Myocyte (in vitro differentiated cells): ENCODE measurements at places on chromosomes 3 and 15.

GRCh38 chr15:100733101-100733842 is 130.9 kb downstream of the ASB7 start:
- DNase-seq: peak; percentile 69

DNA sequence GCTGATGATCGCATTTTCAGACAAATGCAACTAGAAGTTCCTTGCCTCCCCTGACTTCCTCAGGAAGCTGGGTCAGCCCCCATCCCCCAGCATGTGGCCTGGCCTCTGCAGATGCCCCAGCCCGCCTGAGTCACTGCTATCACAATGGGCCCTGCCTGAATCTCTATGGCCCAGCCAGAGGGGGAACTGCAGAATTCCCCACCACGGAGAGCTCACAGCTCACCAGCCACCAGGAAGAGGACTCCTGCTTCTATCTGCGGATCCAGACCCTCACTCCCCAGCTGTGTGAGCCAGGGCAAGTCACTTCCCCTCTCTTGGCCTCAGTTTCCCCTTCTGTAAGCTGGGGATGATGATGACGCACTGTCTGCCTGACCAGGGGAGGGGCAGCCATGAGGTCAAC is 6.9 kb downstream of the PLXND1 start:
- peak; percentile 59 for DNase-seq

DNA sequence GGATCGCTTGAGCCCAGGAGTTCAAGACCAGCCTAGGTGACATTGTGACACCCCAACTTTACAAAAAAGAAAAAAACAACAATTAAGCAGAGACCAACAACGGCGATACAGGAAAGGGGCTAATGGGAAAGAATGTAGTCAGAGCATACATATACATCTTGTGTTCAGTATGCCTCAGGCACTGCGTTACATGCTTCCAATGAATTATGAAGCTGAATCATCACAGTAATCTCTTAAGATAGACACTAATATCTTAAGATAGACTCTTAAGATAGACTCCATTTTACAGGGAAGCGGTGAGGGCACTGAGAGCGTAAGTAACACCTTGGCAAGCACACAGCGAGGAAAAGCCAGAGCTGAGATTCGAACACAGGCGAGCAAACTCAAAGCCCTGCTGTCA is 6.1 kb upstream of the LDHAL6B start:
- DNase-seq: no peak

- no peak for DNase-seq
These were observed 7.3 kb downstream of the MTMR10 start for GRCh38 chr15:30984118-30984517.

- DNase-seq: peak; percentile 68
These were observed 329.8 kb upstream of the RASGRP1 start for GRCh38 chr15:38894243-38894948.

GRCh38 chr3:193665370-193665989 is 72.5 kb downstream of the OPA1 start:
- DNase-seq: peak; percentile 29

- DNase-seq: no peak
These were observed 4.1 kb downstream of the FOXP1 start for GRCh38 chr3:71579326-71579934.

GRCh38 chr3:152772674-152773225 is 62.2 kb upstream of the P2RY1 start:
- DNase-seq: no peak

GRCh38 chr15:73617301-73617831 is 15.8 kb downstream of the NPTN start:
- peak; percentile 62 for DNase-seq

DNA sequence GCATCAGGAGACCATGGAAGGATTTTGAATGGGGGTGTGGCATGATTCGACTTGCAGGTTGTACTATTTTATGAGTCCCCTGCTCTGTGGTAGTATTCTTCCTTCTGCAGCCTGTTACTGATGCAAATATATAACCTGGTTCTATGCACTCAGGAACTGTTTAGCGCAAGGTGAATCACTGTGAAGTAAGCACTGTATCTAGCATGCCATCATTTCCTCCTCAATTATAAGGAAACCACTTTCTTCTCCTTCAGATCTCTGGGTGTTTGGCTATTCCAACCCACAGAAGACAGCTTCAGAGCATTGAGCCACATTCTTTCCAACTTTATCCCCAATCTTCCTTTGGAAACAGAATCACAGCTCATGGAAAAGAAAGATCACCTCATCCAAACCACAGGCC is 176.7 kb downstream of the DIPK2A start:
- no peak for DNase-seq

DNA sequence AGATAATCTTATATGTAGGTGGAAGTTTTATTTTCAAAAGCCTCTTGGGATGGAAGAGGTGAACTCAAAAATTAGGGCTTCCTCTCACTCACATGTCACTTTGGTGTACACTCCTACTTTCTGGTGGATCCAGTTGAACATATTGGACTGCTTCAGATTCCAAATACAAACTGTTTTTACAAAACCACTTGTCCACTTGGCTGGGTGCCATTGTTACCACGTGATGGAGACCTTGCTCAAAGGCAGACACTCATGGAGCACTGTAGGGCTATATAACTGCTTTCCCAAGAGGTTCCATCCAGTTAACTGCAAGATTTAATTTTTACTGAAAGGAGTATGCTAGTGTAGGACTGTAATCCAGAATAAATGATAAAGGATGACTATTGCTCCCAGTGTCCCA is 307.0 kb downstream of the EPHA6 start:
- DNase-seq: no peak

- DNase-seq: no peak
These were observed 28.1 kb upstream of the ELP6 start for GRCh38 chr3:47541583-47542108.

DNA sequence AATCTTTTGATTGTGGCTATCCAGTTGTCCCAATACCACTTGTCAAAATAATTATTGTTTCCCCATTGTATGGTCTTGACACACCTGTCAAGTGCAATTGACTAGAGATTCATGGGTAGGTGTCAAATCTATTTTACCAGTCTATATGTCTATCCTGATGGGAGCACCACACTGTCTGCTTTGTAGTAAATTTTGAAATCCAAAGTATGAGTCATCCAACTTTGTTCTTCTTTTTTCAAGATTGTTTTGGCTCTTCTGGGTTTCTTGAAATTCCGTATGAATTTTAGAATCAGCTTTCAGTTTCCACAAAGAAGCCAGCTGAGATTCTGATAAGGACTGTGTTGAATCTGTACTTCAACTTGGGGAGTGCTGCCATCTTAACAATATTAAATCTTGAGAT is 71.9 kb downstream of the CSNK1G1 start:
- peak; percentile 39 for DNase-seq

GRCh38 chr3:73530022-73530396 is 94.7 kb downstream of the PDZRN3 start:
- peak; percentile 74 for DNase-seq

GRCh38 chr3:129614927-129615363 is 8.5 kb upstream of the PLXND1 start:
- DNase-seq: no peak

- no peak for DNase-seq
These were observed 57.7 kb downstream of the IQSEC1 start for GRCh38 chr3:13015286-13016082.

GRCh38 chr3:194756791-194757325 is 71.2 kb downstream of the FAM43A start:
- peak; percentile 71 for DNase-seq

DNA sequence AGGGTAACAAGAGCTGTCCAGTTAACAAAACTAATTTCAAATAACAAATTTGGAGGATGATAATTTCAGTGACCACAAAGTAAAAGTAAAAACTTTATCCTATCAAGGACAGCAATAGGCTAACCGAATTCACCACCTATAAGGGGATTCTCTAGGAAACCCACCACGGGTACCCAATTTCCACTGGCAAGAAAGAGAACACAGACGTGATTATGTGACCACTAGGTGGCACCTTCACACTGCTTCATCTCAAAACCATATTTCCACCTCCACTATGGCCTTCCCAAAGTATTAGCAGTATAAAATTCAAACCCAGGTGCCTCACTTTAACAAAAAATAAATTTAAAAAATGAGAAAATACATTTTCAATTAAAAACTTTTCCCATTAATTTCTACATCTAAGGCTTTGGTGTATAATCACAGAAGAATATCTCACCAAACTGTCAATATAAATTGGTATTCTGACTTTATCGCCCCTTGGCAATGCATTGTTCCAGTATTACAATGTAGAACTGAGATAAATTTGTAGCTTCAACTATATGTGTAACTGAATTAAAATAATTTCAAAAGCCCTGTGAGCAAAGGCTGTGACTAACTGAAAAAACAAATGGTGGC is 96.5 kb downstream of the FSIP1 start:
- DNase-seq: peak; percentile 65

DNA sequence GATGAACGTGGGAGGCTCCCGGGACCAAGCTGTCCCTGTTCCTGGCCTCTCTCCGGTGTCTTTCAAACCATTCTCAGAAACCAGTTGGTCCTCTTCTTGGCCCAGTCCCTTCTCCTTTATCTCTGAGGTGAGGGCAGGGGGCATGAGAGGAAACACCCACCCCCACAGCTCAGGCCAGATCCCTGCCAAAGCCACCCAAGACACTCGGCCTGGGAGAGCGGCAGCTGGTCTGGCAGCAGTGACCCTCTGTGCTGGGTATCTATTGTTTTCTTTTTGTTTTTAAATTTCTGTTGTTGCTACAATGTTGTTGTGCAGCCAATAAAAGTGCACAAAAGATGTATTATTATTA is 27.3 kb downstream of the ACSBG1 start:
- DNase-seq: no peak

- DNase-seq: no peak
These were observed 61.4 kb downstream of the BFSP2 start for GRCh38 chr3:133461291-133461690.

- no peak for DNase-seq
These were observed 124.8 kb downstream of the CTNNB1 start for GRCh38 chr3:41324156-41324475.

- no peak for DNase-seq
These were observed 38.5 kb downstream of the HPS3 start for GRCh38 chr3:149167898-149168297.

DNA sequence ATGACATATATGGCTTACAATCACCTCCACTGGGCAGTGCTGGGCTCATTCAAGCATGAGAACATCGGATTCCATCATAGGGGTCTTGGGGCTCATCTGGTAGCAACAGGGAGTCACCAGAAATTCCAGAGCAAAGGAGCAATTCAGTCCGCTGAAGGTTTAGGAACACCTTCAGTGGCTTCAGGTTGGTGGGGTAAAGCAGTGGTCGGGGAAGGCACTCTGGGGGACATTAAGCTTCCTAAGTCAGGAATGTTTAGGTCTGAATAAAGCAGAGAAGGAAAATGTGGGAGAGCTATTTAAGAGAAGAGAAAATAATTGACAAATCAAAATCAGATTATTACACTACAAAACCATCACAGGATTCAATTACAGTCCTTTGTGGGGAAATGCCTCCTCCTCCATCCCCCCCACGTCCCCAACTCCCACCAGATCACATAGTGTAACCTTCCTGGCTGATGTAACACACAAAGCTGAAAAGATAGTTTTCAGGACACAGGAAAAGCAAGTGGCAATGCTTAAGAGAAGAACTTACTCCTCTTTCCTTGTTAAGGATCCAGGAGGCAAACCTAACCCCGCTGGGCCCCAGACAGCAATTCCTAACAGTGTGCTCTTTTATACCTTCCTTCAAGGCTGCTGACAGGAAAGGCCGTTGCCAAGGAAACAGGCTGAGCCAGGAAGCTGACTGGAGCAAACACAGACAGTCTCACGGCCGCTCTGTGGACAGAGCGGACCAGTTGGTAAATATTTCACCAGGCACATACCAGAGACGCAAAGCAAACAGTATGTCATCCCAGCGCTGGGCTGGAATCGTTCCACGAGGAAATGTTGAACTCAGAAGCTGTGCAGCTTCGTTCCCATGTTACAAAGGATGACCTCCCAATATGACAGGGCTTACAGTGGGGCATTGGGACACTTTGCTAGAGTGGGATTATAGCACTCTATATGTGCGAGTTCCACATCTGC is 57.5 kb upstream of the LMCD1 start:
- peak; percentile 94 for DNase-seq

DNA sequence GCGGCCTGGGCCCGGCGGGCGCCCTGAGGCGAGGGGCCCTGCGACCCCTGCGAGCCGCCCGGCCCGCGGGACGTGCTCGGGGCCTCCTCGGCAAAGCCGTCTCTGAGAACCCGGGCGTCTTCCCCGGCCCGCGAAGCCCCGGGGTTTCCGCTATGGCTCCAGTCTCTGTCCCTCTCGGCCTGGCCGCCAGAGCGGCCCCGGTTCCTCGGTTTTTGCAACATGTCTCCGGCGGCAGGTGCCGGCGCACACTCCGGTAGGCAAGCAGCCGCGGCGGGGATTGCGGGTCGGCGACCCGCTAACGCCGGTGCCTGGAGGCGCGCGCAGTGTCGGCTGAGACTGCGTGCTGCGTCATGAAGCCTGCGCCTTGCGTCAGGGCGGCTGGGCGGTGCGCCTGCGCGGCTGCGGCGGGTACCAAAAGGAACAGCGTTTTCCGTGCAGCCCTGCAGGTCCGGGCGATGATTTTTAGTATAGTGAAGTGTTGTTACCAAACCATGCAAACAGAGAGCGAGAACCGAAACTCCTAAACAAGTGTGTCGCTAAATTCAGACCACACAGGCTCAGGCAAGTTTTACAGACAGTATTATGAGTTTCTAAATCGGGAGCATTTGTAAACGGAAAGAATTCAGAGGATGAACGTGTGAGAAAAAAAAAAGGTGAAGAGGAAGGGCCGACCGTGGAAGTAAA is at the start of gene NSMCE3:
Gene NSMCE3 (minus strand): TSS at position 338 of the 684 bp plus-strand sequence. CDS start 117 bp downstream, at position 221.
- DNase-seq: peak; percentile 89

DNA sequence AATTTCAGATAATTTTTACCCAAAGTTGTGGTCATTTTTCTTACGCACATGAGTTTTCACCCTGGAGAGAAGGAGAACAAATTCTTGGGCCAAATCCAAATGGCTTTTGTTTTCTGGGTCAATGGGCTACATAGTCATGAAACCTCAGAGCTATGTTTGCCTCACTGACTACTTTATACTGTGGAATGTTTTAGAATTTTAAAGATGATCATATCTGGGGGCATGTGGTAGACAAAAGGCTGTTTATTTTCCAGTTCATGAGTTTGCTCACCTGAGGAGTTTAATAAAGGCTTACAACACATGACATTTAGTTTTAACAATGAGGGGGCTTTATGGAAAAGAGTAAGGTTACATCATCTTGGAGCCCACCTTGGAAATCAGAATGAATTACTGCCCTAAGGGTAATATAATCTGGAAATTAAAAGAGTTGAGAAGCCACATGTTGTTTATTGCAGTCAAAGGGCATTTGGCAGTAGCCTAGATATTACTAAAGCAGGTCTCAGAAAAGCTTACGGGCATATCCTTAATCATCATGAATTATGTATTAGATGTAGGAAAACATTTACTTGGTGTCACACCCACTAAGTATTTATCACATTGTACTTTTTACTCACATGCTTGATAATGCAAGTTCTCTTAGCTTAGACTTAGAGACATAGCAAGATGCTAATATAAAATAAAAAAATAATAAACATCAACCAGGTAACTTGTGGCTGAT is 466.1 kb downstream of the EDEM1 start:
- no peak for DNase-seq

DNA sequence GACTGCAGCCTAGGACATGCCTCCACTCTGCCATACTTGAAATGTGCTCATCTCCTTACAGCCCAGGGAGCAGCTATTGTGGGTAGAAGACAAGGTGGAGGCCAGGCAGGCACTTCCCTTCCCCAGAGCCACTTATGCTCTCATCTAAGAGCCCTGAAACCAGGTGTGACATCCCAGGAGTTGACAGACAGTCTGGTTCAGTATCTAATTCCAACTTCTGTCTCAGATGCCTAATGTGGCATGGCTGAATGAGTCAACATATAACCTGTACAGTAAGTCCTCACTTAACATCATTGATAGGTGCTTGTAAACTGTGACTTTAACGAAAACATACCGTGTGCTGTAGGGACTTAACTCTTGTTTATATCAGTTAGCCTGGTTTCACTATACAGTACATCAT is 1.2 kb upstream of the CAPN3 start:
- no peak for DNase-seq

GRCh38 chr3:30102356-30102755 is 504.0 kb upstream of the TGFBR2 start:
- no peak for DNase-seq
